ENCODE measurements at places on chromosomes 5 and 9.

DNA sequence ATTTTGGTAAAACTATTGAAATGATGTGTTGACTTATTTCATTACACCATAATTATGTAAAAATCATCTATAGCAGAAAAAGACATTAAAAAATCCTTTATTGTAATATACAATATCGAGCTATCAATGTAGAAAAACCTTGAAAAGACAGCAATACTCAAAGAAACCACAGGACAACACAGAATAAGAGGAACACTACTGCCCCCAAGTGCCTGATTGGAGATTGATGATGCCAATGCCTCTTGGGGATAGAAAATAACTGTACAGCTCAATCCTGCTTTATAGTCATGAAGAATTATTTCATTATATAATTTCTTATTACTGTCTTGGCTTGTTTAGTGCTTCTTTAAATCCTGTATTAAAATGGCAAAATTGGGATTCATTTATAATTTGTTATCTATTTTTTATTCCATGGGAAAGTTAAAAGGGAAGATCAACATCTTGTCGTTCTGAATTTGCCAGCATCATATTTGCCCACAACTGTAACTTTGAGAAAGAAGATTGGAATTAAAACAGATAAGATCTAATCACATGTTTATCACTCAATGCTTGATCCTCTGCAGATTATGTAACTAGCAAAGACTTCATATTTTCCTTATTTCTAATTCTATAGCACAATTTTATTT lies 337.5 kb downstream of the CDH9 start:
- peak; percentile 0 for DNase-seq

GRCh38 chr9:134163371-134164196 lies 780 bp downstream of the RNU6ATAC start:
- peak; percentile 53 for DNase-seq

DNA sequence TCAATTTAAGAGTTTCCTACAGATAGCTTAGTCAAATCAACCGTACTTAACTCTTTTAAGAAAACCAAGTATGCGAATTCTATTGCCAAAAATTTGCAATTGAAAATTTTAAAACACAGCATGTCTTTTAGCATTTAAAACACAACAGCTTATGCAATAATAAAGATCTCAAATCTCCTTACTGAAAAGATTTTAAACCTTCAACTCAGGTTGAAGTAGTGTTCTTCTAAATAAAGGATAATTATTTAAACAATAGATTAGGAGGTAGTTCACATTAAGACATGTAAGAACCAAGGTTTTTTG lies 5.5 kb downstream of the NR3C1 start:
- DNase-seq = no peak

GRCh38 chr9:112059966-112060320 lies 115.2 kb downstream of the SUSD1 start:
- DNase-seq = no peak

DNA sequence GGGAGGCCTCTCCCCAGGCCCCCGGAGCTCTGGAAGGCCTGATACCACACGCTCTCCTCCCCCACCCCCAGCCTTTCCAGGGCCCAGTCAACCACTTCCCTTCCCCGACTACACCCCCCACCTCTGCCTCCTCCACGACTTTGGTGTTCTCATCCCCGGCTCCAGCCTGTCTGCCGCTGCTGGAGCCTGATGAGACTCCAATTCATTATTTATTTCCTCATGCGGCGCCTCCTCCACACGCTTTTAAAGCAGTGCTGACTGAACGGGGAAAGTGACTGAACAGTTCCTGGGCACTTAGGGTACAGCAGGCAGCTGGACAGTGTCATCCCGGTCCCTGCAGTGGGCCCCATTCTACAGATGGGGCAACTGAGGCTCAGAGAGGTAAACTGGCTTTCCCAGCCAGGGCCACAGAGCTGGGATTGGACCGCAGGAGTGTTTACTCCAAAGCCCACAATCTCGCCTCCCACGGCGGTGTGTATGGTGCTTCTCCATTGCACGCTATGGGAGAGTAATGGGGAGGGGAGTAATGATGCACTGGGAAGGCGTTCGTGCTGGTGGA lies 15.9 kb upstream of the RPL26L1 start:
- DNase-seq = no peak

GRCh38 chr9:123775289-123776284 lies 154.3 kb downstream of the DENND1A start:
- DNase-seq = no peak

- no peak for DNase-seq
Measured at GRCh38 chr9:21854119-21854518, 51.7 kb downstream of the MTAP start.

GRCh38 chr9:8809741-8810140 lies 1010.2 kb upstream of the DMAC1 start:
- DNase-seq = no peak

GRCh38 chr5:61491861-61492260 lies 159.8 kb downstream of the ZSWIM6 start:
- DNase-seq = no peak

DNA sequence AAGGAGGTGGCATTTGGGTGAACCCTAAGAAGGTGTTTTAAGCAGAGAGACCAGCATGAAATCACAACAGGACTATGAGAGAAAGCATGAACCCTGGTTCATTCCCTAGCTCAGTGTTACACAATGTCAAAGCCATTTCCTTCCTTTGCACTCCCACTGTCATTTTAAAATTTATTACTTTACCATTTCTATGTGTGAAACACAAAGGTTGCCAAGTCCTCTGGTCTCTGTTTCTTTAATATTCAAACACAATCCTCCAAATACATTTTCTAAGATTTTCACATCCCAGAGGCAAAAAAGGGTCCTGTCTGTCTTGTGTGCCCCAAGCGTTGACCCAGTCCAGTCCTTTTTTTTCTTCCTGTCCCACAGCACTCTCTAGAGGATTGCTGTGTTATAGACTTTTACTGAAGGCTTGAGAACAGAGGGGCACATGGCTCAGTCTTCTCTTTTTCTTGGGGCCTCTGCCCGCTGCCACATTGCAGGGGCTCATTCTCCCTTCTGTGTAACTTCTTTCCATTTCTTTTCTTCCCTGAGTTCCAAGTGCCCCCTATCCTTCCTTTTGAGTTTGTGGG lies 78.6 kb upstream of the SLC28A3 start:
- DNase-seq = no peak

- DNase-seq = no peak
Measured at GRCh38 chr5:32315221-32316014, 2.7 kb upstream of the MTMR12 start.

DNA sequence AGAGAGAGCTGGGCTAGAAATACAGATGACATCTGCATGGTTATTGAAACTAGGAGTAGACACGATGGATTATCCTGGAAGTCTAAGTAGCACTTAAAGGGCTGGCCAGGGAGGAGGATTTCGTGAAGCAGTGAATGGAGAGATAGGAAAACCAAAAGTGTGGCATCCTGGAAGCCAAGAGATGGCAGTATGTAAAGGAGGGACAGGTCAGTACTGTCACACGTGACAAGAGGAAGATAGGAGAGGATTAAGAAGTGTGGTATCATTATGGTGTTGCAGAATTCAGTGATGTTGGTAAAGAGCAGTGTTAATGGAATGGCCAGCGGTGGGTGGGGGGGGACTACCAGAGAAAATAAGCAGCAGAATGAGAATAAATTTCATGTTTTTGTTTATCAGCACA lies 11.7 kb downstream of the RAD23B start:
- DNase-seq = no peak

DNA sequence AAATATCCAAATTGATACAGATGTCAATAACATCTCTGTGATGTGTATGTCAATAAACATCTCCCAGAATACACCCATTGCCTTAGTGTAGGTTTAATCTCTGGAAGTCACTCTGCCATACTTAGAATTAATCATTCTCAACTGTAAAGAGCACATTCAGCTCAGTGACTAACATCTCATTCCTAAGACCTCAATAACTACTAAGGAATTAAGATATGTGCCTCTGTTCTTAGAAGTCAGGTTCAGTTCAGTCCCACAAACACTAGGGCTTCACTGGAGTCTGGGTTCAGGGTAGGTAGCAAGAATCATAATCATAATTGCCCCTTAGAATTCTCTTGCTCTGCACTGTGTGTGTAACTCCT lies 31.7 kb downstream of the UGCG start:
- DNase-seq = no peak

- DNase-seq = no peak
Measured at GRCh38 chr5:90144625-90145327, 264.8 kb downstream of the CETN3 start.

GRCh38 chr5:64507264-64507605 lies 1.4 kb downstream of the RGS7BP start:
- no peak for DNase-seq

GRCh38 chr9:69996967-69997366 lies 46.7 kb upstream of the MAMDC2 start:
- DNase-seq = no peak

DNA sequence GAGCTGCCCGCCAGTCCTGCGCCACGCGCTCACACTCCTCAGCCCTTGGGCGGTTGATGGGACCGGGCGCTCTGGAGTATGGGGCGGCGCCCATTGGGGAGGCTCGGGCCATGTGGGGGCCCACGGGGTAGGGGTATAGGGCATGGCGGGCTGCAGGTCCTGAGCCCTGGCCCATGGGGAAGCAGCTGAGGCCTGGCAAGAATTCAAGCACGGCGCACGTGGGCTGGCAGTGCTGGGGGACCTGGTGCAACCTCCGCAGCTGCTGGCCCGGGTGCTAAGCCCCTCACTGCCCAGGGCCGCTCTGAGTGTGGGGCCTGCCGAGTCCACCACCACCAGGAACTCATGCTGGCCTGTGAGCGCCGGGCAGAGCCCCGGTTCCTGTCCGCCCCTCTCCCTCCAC lies 229.6 kb upstream of the ZNF608 start:
- DNase-seq = no peak

- DNase-seq = no peak
Measured at GRCh38 chr9:95819636-95820035, 55.9 kb upstream of the ERCC6L2 start.

GRCh38 chr5:113029614-113030013 lies 53.0 kb downstream of the DCP2 start:
- no peak for DNase-seq

All from stimulated activated CD4-positive, alpha-beta T cell treated with anti-CD3 and anti-CD28 coated beads, Interleukin-4, amount 100 ng/mL, for 48 hours (primary cell).